ENCODE measurements at places on chromosomes 11 and 22.

DNA sequence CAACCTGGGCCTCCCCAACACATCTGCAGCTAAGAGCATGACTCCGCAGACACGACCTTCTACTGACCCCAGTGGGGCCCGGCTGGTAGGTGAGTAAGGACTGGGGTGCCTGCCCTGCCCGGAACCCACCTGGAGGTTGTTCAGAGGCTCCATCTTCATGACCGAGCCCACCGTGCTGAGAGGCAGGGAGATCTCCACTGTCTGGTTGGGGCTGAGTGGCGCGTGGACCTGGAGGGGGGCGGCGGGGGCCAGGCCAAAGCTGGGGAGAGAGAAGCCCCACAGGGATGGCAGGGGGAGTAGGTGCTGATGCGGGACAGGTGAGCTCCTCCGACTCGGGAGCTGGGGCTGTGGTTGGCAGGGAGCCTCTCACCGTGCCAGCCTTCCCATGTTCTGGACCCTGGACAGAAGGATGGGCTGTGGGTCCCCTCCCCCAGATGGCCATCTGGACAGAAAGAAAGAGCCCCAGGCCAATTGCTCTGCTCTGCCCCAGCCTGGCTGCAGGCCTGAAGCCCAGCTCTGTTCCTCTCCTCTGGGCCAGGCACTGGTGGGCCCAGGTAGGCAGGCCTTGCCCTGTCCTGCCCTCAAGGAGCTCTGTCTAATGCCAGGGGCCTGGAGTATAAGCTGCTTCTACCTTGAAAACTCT, 16.3 kb upstream of the RASL10A start:
- no peak for DNase-seq

- no peak for DNase-seq
These were observed 370.6 kb upstream of the MPPED2 start for GRCh38 chr11:30956751-30957150.

GRCh38 chr22:47345025-47345424, 582.6 kb downstream of the TBC1D22A start:
- DNase-seq, result no peak

GRCh38 chr11:74030723-74031676, 22.1 kb upstream of the UCP3 start:
- no peak for DNase-seq

DNA sequence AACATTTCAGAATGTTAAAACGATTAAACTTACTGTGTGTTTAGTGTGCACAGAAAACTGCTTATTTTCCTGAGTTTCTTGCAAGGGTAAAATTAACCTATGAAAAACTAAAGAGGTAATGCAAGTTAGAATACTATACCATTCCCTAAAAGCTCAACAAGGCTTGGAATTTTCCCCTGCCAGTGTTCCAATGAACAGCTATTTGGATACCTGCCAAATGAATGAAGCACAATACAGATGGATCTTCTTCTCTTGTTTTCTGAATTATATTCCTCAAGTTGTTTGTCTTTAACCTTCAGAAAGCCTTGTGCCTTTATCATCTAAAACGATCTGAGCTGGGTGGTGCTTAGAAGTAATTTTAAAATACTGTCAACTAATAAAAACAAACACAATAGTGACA, 204.5 kb downstream of the LRRC4C start:
- no peak for DNase-seq

DNA sequence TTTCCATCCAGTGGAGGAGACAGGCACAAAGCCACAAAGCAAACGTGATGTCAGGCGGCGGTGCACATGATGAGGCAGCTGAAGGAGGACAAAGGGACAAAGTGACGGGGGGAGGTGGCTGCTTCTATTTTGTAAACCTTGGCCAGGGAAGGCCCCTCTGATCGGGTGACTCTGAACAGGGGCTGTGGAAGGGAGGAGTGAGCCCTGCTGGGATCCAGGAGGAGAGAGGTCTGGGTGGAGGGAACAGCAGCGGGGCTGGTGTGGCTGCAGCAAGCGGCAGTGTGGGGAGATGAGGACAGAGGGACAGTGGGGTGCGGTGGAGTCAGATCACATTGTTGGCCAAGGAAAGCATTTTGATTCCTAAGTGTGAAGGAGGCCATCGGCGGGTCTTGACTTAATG, 36.7 kb downstream of the SHISAL1 start:
- no peak for DNase-seq

DNA sequence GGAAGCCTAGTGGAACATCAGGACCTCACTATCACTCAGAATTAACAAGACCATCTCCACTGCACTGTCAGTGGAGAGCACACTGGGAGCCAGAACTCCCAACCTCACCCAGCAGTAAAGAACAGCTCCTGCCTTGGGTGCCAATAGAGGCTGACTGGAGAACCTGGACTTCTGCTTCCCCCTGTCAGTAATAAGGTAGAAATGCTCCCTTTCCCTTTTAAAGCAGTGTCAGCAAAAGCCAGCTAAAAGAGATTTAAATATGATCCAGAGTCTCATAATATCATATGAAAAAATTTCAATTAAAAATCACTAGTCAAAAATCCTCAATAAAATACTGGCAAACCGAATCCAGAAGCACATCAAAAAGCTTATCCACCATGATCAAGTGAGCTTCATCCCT, 82.8 kb downstream of the SPATA19 start:
- no peak for DNase-seq

- DNase-seq, result no peak
These were observed 281.2 kb downstream of the CADM1 start for GRCh38 chr11:115222863-115223530.

DNA sequence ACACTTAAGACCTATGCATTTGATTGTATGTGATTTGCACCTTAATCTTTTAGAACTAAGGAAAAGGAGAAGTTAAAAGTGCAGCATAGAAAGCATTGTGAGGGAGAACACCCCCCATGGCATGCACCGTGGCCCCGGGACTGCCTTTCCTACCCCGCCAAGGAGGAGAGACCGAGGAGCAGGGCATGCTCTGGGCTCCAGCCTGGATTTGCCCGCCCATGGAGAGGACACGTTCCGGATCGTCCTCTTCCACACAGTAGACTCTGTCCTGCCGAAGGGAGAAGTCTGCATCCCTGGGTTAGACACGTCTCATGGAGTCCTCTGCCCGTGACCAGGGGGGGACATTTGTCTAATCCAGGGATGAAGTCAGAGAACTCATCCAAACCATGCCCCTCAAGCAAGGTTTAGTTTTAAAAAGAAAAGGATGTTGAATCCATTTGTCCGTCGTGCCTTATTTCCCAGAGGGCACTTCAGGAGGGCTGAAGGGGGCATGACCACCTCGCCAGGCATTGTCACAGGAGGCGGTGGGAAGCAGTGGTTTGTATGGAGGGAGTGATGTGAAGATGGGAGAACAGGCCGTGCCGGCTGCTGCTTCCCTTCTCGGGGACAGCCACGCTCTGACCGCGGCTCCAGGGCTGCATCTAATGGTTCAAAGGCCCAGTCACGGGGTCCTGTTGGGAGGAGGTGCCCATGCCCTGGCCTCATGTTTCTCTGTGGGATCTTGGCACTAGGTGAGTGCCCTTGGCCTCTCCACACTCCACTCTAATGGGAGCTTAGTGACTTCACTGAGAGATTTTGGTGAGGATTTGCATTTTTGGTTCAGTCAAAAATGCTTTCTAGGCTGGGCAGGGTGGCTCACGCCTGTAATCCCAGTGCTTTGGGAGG, 66.2 kb upstream of the GAL start:
- DNase-seq, result no peak

GRCh38 chr22:36938028-36938425, 24.6 kb downstream of the CSF2RB start:
- DNase-seq, result no peak

GRCh38 chr22:39238966-39239505, 5.7 kb downstream of the PDGFB start:
- no peak for DNase-seq

DNA sequence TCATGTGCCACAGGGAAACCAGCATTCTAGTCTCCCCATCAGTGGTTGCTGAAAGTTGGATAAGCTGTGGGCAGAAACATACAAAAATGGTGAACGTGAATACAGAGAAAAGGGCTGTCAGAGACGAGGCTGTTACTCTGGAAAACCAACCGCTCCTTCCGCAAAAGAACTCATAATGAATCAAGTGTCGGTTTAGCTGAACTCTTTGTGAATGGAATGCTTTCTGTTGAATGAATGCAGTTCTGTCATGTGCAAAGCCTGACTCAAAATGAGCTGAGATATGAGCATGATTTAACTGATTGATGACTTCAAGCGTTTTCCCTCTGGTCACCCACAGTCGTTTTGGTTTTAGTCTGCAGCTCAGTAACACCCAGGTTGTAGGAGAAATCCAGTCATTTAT, 298.3 kb downstream of the ETS1 start:
- DNase-seq, result no peak

DNA sequence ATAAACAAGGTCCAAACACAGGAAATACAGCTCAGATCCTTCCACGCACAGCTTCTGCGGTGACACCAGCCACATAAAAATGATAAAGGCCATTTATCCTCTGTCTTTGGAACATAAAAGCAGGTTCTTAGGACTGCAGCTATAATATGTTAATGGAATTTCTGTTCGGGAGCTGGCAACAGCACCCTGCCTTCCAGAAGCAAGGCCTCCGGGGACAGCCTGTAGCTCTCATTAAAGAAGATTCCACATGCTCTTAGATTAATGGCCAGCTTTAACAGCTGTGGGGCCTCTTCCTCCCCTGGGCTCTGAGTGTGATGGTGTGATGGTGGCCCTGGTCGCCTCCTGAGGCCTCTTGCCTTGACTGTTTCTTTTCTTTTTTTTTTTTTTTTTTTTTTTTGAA, 137.3 kb downstream of the CACNA1I start:
- DNase-seq, result no peak

GRCh38 chr11:94749369-94749768, 18.8 kb upstream of the AMOTL1 start:
- DNase-seq, result no peak

DNA sequence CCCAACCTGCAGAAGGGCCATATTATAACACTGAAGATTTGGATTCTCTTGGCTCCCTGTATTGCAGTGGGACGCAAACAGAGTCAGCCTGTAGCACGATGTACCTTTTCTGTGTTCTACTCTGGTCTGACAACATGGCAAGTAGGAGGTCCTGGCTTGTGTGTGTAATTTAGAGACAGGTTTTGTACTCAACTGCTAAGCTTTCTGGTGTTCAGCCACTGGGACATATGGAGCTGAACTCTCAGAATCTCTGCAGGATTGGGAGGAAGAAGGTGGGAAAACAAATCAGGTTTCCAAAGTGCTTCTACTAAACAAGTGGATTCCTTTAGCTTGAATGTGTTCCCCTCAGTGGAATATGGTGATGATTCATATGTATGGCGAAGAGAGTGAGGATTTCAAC, 192.5 kb upstream of the MTMR2 start:
- DNase-seq, result no peak

All from right forelimb (tissue), 1 donor.